NCI-H2171 treated with DMSO at 0.1 percent for 48 hours (cell line): ENCODE measurements at places on chromosomes 1 and 21.

GRCh38 chr21:14469641-14470040, 76.5 kb downstream of the SAMSN1 start:
- no peak for DNase-seq

DNA sequence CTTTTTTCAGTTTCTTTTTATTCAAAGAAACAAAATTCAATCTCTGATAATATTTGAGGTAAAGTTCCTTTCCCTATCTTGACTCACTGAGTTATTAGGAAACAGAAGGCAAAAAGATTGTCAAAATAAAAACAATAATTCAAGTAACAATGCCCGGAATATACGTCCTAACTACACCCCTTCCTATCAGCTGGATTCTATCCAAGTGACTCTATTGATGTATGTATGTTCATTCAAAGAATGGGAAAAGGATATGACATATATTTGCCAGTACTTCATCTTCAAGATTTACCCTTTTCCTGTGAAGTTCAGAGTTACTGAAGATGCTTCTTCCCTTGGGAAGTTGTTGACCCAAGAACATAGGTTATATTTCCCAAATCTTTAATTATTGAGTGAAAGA, 13.7 kb downstream of the SPRTN start:
- no peak for DNase-seq

GRCh38 chr1:31689854-31690253, 14.0 kb downstream of the COL16A1 start:
- DNase-seq = no peak

GRCh38 chr1:13804240-13804633, 104.2 kb downstream of the PRDM2 start:
- DNase-seq = no peak

- DNase-seq = no peak
Measured at GRCh38 chr1:89894210-89895201, 73.7 kb downstream of the LRRC8D start.

- no peak for DNase-seq
Measured at GRCh38 chr1:59498640-59499039, 201.7 kb downstream of the FGGY start.

GRCh38 chr1:91617285-91617765, 116.7 kb downstream of the CDC7 start:
- peak; percentile 14 for DNase-seq

DNA sequence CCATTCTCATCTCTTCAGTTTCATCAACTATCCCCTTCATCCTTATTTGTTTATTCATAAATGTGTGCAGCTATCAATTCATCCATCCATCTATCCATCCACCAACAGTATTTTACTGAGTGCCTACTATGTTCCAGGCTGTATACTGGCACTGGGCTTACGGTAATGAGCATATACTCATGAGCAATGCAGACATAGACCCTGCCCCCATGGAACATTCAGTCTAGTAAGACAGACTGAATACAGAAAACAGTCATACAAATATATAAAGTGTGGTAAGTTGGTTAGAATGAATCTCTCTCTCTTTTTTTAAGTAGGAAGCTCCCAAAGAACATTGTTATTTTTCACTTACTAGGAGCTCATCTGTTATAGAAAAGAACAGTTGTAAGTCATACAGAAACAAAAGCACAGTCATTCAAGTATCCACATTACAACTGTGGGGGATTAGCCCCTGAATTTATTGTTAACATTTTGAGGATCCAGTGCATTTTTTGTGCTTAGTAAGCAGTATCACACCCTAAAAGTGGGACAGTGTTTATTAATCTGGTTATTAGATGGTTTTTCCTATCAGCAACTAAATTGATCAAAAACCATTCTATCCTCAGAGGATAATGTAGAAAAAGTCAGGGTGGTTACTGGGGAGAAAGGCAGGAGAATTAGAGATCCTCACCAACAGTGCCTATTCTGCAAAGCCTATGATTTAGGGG, 3.6 kb downstream of the SLC16A4 start:
- no peak for DNase-seq

DNA sequence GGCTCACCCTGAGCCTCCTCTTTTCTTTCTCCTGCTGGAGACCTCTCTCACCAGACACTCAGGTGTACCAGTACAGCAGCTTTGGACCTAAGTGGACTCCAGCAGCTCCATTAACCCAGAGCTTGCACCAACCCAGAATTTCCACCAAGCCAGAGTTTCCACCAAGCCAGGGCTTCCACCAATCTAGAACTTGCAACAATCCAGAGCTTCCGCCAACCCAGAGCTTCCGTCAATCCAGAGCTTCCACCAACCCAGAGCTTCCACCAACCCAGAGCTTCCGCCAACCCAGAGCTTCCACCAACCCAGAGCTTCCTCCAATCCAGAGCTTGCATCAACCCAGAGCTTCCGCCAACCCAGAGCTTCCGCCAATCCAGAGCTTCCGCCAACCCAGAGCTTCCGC, 23.2 kb downstream of the CRYAA start:
- DNase-seq = no peak

GRCh38 chr1:20731057-20731991, 1.2 kb downstream of the SH2D5 start:
- no peak for DNase-seq

DNA sequence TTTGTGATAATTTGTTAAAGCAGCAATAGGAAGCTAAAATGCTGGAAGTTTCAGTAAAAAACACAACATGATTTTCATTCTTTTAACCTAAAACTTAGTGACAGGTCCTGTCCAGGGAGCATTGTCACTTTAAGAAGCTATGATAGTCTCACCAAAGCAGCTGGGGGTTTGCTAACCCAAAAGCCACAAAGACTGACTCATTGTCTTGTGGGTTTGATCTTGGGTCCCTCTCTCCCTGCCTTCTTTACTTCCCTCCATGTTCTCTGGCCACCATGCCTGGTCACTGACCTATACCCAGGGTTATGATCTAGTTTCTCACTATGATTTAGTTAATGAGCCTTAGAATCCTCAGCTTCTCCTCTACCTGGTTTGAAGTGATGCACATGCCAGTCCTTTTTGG, 213.5 kb upstream of the PTGFR start:
- no peak for DNase-seq

- DNase-seq = no peak
Measured at GRCh38 chr1:116325922-116326321, 47.1 kb upstream of the ATP1A1 start.

GRCh38 chr1:244702620-244703019, 49.7 kb downstream of the DESI2 start:
- DNase-seq = no peak

DNA sequence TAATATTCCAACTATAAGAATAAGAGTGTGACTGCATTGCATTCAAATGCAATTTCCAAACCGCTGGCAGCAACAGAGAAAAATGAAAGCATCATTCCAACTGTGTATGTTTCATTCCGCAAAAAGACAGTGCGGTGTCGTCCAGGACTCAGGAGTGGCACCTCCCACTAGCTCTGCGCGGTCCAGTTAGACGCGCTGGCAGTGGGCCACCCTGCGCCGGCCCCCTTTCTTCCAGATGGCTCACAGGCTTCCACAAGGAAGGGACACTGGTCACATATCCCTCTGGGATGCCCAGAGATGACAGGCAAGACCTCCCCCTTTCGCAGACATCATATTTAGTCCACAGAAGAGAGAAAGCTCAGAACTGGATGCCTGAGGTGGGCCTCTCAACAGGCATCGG, 11.9 kb downstream of the WRAP73 start:
- no peak for DNase-seq

DNA sequence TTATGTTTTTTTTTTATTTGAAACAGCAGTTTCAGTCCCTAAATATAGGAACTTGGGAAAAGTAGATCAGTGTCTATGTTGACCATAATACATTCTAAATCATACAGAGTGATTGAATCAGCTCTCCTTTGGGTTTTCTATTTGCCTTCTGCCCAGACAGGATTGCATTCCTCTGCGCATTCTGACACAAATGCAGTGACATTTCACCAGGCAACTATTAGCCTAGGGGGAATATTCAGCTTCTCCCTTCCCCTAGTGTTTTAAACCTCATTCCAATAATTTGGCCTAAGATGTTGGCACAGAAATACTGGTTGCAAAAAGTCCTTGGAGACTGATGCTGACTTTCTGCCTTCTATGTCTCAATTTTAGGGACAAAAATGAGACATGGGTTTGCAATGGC, 172.8 kb downstream of the PTGER3 start:
- DNase-seq = no peak

- DNase-seq = no peak
Measured at GRCh38 chr1:150582371-150582770, 3.0 kb upstream of the MCL1 start.

- DNase-seq = no peak
Measured at GRCh38 chr1:184644771-184645170, 109.9 kb downstream of the EDEM3 start.

GRCh38 chr1:154953611-154954038, 2.3 kb downstream of the PBXIP1 start:
- DNase-seq = no peak

GRCh38 chr1:209552406-209553264, 30.9 kb upstream of the CAMK1G start:
- peak; percentile 75 for DNase-seq

GRCh38 chr21:44987301-44987885, 47.6 kb downstream of the SLX9 start:
- no peak for DNase-seq

GRCh38 chr1:198917226-198917625, 278.4 kb downstream of the PTPRC start:
- DNase-seq = no peak

DNA sequence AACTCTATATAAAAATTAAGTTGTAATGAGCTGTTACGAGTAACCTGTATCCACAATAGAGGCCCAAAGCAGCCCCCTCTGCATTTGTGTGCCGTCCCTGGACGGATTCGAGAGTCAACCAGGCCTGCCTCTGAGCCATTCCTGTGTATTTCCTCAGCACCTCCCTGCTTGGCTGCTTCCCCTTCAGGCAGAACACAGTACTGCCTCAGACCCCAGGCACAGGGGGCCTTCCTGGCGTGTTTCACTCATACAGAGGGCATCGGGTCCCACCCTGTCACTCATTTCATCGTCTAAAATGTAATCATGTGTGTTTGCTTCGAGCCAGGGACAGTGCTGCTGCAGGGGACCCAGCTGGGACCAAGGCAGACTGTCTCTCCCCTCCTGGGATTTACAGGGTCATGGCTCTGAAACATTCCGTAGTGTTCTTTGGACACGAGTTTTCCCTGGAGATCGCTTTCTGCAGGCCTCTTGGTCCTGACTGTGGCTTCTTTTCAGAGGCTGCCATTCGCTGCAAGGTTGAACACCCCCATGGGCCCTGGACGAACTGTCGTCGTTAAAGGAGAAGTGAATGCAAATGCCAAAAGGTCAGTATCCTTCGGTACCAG, 19.4 kb downstream of the LGALS8 start:
- DNase-seq = no peak

DNA sequence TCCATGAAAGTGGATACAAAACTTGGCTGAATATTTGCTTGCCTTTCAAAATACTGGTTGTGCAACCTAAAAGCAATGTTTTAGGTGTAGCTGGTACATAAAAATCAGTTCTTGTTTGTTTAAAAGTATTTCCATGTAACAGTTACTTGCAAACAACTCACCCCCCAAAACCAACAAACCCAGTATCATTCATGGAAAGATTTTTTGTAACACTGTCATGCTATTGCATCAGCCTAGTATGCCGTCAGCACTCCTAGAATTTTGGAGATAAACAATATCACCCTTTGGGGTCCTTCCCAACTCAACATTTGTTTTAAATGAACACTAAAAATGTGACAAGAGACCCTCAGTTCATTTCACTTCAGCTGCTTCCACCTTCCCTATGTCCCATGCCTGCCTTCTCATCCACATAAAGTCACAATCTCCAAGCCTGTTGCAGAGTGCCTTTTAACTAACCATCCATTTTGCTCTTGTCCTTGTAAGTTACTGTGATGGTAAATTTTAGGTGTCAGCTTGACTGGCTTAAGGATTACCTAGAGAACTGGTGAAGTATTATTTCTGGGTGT, 425.3 kb downstream of the DUSP10 start:
- DNase-seq = no peak

GRCh38 chr1:110676970-110677369, 2.2 kb upstream of the KCNA3 start:
- peak; percentile 49 for DNase-seq

GRCh38 chr1:109974191-109974590, 10.4 kb upstream of the AHCYL1 start:
- DNase-seq = no peak

DNA sequence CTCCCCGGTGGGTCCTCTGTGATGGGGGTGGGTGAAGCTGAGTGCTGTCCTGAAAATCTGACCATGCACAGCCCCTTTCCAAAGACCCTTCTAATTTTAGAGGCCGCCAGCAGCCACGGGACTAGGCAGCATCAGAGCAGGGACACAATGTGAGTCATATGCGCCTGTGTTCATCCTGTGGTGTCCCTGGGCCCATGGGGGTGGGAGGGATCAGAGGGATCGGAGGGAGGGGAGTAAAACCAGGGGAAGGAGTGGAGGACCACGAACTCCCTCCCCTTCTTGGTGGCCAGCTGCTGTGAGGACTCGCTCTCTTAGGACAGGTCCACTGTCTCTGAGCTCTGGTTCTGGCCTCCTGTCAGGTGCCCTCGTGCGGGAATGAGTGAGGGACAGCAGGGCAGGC, 61.5 kb downstream of the ADARB1 start:
- DNase-seq = no peak

- DNase-seq = no peak
Measured at GRCh38 chr1:158916085-158916484, 15.3 kb upstream of the PYHIN1 start.

GRCh38 chr1:110161849-110162248, 11.6 kb downstream of the SLC6A17 start:
- DNase-seq = no peak

- no peak for DNase-seq
Measured at GRCh38 chr1:82879701-82880305, 1079.1 kb downstream of the ADGRL2 start.

- peak; percentile 66 for DNase-seq
Measured at GRCh38 chr1:36133484-36133883, 8.5 kb upstream of the COL8A2 start.

DNA sequence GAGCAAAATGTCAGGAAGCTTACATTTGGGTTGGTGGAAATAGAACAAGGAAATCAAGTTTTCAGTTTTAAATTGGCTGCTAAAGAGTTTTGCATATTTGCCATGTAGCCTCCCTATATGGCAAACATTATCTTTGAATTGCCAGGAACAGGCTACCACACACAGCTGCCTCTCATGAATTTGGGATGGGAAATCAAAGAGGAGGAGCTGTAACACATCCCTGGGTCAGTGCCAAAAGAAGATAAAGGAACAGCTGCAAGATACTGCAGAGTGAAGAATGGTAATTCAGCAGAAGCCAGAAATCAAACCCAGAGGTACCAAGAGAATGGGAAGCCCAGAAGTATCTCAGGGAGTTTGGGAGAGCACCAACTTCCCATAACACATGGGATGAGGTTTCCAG, 18.6 kb upstream of the RASAL2 start:
- no peak for DNase-seq

DNA sequence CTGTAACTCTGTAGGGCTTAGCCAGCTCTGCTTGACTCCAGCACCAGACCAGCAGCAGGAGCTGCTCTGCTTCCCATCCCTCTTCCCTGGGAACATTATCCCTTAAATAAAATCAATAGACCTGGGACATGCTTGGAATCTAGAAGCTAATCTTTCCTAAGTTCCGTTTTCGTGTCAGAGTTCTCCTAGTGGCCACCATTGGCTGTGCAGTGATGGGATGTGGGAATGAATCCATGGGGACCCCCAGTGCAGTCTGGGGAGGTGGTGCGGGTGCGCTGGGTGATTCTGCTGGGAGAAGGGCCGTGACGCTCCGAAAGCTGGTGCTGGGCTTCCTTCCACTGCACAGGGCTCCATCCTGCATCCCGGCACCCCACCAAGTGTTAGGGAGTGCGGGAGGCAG, 202.7 kb downstream of the CAMTA1 start:
- DNase-seq = no peak

GRCh38 chr1:46466477-46467182, 23.0 kb upstream of the DMBX1 start:
- peak; percentile 82 for DNase-seq
